ENCODE measurements at places on chromosomes 5 and 9.

DNA sequence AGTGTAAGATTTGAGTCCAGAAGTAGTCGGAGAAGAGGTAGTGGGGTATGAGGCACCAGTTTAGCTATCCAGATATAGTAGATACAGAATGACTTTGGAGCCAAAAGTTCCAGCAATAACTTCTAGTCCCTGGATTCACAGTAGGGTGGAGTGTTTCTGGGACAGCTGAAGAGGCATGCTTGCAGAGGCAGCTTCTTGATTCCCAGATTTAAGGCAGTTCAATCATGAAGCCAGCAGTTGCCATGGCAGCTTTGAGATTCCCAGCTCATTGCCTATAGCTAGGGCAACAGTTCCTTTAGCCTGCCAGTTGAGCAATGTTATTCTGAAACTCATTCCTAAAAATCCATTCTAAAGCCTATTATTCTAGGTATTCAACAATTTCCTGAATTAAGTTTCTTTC lies 79.2 kb downstream of the LIX1 start:
- DNase-seq, result no peak

GRCh38 chr5:180211761-180212035 lies 2.7 kb upstream of the RASGEF1C start:
- DNase-seq, result no peak

DNA sequence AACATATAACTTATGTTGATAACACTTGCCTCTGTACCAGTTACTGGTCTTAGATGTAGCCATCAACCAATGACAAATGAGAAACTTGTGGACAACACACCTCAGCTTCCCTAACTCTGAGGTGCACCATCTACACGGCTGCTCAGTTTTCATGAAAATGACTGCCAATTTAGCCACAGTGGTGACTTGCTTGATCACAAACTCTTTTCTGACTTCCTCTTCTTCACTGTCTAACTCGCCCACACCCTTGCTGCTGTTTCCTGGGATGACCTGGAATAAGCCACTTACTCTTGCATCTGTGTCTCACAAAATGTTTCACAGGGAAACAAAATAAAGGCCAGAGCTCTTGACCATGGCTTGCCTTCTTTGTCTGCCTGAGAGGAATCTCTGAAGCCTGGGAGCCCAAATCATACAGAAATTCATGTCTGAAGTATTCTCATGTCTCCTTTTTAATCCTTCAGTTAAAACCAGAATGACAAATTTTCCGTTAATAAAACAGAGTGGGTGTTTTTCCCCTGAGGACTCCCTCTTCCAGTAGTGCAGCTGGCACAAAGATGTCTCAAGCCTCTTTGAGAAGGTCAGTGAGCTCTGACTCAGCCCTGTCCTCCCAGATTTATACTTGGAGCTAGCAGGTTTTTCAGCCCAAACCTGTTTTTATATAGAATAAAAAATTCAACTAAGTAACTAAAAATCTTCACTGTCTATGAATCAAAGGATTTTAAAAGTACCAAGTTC lies 126.5 kb upstream of the PAM start:
- DNase-seq, result no peak

DNA sequence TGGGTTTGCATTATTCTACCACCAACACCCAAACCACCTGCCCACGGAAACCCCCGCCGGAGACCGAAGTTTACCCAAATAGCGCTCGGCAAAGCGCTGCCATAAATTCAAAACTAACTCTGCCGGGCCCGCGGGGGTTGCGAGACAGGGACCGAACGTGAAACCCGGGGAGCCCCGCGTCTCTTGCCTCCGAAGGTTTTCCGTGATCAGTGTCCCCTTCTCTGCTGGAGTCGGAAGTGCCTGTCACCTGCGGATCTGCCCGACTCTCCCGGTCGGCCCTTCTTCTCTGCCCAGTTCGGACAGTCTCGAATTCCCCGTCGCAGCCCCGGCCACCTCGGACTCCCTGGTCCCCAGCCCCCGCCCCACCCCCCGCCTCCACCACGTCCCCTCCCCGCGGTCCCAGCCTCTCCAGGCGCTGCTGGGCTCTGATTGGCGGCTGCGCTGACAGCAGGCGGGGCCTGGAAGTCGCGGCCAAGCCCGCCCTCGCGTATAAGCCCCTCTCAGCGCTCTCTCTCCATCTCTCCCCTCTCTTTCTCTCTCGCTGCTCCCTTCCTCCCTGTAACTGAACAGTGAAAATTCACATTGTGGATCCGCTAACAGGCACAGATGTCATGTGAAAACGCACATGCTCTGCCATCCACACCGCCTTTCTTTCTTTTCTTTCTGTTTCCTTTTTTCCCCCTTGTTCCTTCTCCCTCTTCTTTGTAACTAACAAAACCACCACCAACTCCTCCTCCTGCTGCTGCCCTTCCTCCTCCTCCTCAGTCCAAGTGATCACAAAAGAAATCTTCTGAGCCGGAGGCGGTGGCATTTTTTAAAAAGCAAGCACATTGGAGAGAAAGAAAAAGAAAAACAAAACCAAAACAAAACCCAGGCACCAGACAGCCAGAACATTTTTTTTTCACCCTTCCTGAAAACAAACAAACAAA lies at the start of gene RORB:
Gene RORB, plus strand, starts transcription at position 517 of the 929 bp plus-strand sequence. CDS start 642 bp downstream, outside the sequence.
- DNase-seq, result no peak

DNA sequence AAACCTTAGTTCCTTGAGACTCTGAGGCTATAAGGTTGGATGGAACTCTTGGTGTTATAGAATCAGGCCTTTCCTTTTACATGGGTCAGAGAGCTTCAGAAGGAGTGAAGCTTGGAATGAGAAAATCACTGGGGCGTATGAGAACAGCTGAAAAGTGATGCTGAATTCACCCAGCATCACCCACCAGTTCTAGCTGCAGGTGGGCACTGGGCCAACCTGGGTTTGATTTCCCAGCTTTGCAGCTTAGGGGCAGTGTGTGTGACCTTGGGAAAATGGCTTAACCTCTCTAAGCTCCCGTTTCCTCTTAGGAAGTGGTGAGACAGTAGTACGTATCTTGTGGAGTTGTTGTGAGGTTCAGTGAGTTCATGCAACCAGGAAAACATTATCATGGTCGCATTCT lies 10.7 kb downstream of the PCDH12 start:
- DNase-seq, result no peak

DNA sequence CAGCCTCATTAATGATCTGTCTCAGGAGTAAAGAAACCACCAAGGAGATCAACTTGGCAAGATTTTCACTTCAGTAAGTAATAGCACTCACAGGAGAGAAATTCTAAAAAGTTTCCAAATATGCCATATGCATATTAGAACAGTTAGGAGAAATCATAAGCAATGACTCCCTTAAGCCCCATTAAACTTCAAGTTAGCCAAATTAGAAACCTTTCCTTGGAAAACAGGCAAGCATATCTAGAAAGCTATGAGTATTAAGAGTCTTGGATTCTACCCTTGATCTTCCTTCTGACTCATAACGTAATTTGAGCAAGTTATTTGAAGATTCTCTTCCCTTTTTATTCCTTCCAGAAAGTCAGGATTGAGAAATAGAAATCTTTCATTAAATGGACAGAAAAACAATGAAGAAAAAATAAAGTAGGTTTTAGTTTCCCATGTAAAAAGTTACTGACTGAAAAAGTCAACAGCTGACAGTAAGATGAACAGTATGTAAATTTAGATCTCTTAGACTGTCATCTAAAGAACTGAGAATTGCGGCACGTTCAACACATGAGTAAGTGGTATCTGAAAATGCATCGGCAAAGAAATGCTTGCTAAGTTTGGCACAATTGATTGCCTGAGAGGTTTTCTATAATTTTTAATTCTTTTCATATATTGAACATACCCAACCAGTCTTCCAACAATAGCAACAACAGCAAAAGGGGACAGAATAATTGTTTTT lies 565.7 kb upstream of the FTMT start:
- no peak for DNase-seq

- DNase-seq, result no peak
Observed at GRCh38 chr5:115775999-115776398, 40.5 kb downstream of the CDO1 start.

DNA sequence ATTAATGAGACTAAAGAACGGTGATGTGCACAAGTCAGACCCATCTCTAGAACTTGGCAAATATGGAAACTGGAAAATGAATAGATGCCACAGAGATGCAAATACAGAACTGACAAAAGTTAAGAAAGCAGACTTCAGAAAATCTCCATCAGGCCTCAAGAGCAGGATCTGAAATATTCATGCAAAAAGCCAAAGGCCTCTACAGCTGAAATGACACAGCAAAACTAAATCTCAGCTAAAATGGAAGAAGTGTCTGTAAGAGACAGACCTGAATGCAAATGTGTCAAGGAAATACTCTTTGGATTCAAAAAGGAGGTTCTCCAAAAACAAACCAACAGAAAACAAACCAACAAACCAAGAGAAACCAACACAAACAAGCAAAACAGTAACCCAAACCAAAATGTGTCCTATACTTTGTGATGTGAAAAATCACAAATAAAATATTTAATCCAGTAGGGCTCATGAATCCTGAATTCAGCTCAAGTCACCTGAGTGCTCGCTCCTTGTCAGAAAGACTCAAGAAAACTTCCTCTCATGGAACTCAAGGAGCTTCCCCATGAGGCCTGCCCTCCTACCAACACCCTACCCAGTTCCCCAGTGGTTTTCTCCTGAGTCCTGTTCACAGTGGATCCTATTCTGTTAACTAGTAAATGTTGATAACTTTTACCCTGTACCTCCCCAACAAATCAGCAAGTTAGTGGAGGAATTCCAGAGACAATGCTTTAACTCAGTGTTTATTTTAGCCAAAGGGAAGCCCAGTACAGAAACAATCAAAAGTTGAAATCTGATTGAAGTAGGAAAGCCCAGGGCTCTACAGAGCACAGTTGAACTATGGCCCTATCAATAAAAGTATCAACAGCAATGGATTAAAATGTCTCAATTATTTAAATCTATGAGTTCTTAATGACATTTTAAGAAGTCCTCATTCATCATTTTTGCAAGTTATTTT lies 14.6 kb downstream of the MRPS27 start:
- no peak for DNase-seq

- no peak for DNase-seq
Observed at GRCh38 chr9:90825586-90825985, 24.0 kb downstream of the SYK start.
